ENCODE measurements at places on chromosomes 2 and 18.
A peak's percentile ranks its signal among the peaks of the same experiment; 100 is the strongest.

DNA sequence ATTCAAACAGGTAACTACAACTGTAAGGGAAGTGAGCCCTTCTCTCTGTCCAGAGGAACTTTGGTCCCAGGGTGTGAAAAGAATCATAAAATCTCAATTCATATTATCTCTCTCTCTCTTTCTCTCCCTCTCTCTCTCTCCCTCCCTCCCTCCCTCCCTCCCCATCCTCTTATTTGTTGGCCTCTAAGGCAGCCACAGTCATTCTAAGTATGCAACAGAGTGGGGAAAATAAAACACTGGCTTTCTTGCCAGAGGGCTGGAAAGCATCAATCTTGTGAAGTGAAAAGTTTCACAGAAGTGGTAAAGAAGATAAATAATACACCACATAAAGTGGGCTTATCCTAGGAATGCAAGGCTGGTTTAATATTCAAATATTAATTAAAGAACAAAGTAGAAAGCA lies 95.6 kb upstream of the KCNH7 start:
- DNase-seq = no peak

DNA sequence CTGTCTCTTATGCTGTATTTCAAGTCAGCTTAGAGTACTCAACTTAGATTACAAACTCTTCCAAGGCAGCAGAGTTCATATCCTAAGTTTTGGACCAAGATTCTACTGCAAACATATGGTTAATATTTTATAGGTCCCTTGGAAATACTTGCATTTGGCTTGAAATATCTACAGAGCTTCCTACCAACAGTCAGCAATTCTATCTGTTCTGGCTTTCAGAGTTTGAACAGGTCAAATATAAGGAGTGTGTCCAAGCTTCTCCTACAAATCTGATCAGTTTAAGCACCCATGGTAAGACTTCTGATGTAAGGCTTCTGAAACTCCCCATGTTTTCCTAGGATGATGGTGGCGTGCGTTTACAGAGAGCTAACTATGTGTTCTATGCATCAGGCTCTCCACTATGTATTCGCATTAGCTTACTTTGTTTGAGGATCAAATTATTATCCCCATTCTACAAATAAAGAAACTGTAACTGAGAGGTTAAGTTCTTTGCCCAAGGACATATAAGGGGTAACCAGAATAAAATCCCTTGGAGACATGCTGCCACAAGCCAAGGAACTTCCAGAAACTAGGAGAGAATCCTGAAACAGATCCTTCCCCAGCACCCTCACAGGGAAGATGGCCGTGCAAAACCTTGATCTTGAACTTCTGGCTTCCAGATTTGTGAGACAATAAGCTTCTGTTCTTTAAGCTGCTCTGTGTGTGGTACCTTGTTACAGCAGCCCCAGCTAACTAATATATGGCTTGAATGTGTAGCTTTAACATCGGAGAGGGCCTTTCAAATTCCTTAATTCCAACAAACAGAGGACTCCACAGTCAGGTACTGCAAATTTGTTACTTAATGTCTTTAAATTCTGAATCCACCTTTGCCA lies 55.1 kb downstream of the ATP8B1 start:
- no peak for DNase-seq

- no peak for DNase-seq
Observed at GRCh38 chr2:146632707-146633106, 1212.1 kb upstream of the ACVR2A start.

DNA sequence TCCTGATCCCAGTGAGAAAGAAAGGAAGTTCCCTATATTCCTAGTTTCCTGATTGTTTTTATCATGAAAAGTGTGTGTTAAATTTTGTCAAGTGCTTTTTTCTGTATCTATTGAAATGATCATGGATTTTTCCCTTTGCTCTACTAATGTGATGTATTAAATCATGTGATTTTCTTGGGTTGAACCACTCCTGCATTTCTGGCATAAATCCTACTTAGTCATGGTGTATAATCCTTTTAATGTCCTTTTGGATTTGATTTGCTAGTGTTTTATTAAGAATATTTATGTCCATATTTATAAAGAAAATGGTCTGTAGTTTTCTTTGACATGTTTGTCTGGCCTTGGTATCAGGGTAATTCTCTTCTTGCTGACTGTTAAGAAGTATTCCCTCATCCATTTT lies 87.3 kb upstream of the CNGA3 start:
- no peak for DNase-seq

- no peak for DNase-seq
Observed at GRCh38 chr2:132669908-132670495, at the start of gene LYPD1. TSS of gene LYPD1 (minus strand) at chr2:132670205. CDS start at chr2:132669932, 273 bp downstream.

- DNase-seq = no peak
Observed at GRCh38 chr2:234451242-234451641, 45.6 kb downstream of the ARL4C start.

DNA sequence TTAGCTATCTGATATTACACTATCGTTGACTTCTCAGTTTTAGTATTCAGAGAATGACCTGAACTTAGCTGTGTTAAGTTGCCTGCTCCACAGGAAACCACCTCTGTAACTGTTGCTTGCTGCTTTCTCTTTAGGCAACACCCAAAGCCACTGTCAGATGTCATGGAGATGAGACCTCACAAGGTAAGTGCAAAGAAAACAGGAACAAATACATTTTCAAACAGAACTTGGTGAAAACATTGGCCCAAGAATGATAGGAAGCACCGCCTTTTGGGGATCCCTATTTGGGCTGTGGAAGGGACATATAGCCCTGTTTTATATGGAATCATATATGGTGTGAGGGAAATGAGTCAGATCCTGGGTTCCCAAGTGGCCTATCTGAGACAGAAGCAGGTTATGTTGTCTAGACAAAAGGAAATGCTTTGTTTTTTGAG lies 143.4 kb downstream of the UBE2E3 start:
- peak; percentile 86 for DNase-seq

- DNase-seq = no peak
Observed at GRCh38 chr2:98807929-98808328, 77.0 kb upstream of the MGAT4A start.

- DNase-seq = no peak
Observed at GRCh38 chr2:120522151-120522751, 176.3 kb downstream of the INHBB start.

DNA sequence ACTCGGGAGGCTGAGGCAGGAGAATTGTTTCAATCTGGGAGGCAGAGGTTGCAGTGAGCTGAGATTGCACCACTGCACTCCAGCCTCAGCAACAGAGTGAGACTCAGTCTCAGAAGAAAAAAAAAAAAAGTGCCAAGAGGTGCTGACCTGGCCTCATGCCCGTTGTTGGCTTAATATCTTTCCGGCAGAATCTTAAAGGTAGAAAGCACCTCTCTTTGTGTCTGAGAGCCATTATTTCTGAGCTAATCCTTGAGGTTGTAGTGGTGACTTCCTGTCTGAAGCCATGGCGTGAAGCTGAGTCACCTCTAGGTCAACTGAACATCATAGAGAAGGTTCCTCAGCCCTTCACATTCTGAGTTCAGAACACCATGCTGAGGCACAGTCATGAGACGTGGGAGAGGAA lies 60.4 kb downstream of the WDSUB1 start:
- peak; percentile 81 for DNase-seq

- DNase-seq = peak; percentile 98
Observed at GRCh38 chr2:68365087-68365486, at the start of gene PLEK. TSS of gene PLEK (plus strand) at chr2:68365282. CDS start at chr2:68365352, 70 bp downstream.

DNA sequence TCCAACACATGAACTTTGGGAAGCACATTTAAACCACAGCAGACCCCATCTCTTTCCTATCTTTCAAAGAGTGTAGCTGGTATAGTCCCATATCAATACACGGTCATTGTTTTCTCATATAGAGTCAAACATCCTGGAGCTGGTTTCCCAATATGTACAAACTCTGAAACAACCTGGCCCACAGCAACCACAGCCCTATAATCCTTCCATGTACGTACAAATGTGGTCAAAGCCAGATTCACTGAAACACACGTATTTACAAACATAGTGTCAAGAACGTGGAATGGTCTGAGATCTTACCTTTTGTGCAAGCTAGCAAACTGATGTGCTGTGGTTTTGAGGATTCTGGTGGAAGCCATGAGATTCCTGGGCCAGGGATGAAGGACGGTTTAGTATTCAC lies 97.3 kb downstream of the HS1BP3 start:
- no peak for DNase-seq

- peak; percentile 21 for DNase-seq
Observed at GRCh38 chr2:224405412-224405811, 3.5 kb upstream of the FAM124B start.

DNA sequence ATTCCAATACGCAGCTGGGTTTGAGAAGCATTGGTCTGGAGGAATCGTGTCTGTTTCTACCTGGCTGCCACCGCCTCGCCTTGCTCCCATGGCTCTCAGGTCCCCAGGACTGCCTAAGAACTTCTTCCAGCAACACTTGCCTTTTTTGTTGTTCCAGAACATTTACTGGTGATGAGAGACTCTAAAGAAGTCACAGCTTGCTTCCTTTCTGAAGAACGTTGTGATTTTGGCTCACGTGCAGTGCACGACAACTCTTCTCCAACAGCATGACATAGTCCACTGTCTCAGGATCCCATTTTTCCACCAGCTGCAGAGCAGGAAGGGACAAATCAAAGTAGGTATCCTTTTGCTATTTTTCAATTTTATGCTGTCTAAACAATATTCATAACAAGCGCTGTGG lies 940.9 kb downstream of the SLC4A3 start:
- DNase-seq = no peak

- DNase-seq = no peak
Observed at GRCh38 chr2:208479342-208479741, 72.8 kb downstream of the PTH2R start.

GRCh38 chr18:33717339-33717738 lies 139.3 kb downstream of the ASXL3 start:
- DNase-seq = no peak

DNA sequence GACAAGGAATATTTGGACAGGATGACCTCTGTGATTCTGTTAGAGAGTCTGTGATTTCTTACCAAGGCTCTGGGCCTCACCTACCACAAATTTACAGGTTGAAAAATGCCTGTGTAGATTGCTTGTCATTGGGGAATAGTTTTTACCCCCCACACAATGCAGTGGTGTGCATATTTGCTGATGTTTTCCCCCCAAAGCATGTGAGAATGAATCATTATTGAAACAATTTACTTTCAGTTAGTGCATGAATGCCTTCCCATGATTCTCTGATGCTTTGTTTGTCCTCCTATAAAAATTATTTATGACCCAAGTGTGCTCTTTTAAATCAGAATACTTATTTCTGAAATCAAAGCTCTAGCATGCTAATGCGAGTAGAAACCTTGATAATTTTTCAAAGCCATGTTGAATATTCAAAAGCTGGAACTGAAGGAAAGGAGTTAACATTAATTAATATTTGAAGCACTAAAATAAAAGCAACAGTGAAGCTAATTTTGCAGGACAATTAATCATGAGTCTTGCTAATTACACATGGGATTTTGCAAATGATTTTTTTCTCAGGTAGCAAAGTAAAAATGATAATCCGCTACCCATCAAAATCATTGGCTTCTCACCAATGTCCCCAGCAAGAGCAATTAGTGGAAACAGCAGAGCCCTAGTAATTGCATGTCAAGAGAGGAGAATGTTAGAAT lies 361.2 kb upstream of the HNRNPA3 start:
- DNase-seq = no peak

- no peak for DNase-seq
Observed at GRCh38 chr2:128016620-128017019, 11.2 kb downstream of the SAP130 start.

DNA sequence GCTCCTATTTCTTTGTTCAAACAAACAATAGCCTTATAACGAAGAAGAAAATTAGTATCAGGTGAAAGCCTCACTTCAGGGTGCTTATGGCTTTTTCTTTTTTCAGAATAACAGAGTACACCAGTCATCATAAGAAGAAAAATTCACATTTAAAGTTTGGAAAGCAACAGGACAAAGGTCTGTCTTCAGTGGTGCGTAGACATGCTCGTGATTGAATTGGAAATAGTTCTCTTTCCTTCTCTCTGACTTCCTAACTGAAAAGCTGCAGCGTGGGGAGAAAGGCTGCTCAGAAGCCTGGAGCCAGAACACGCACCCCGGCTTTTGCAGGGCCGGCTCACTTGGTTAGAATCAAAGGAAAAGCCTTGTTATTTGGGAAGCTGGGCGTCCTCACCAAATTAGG lies 127.6 kb upstream of the ZNF516 start:
- DNase-seq = no peak

DNA sequence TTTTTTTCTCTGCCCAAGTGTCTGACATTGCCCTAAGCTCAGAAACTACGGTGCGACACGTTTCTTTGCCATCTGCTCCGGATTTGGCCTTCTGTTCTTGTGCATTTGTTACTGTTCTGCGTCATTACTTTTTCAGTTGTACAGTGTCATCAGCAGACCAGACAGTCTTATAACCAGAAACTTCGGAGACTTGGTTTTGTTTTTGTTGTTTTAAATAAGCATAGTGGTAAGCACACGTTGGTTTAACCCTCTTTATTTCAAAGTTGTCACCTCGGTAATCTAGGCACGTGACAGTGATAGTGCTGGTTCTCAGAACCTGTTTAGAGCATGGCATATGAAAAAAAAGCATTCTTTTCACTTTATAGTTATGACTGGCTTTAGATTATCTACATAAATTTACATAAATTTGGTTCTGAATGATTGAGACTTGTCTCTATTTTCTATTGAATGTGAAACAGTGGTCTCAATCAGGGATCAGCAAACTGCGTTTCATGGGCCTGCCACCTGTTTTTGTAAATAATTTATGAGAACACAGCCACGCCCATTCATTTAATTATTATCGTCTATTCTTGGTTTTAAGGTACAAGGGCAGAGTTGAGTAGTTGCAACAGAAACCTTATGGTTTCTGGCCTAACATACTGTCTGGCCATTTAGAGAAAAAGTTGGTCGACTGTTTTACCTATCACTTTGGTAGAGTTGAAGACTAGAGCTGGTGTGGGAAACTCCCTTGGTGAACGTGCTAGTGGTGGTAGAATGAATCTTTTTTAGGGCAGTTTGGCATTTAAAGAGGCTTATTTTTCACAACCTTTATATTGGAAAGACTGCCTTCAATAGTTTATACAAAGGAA lies 106.5 kb downstream of the ZNF532 start:
- no peak for DNase-seq

DNA sequence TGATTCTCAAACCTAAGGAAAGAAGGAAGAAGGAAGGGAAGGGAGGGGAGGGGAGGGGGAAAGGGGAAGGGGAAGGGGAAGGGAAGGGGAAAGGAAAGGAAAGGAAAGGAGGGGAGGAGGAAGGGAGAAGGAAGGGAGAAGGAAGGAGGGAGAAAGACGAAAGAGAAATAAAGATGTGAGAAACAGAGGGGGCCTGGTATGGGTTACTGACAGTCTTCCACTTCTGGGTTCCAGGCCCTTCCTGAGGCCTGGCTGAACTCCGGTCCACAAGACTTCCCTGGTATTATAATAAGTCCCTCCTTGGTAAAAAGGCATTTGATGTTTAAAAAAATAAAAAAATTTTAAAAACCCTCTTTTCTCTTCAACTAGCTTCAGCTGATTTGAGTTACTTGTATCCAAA lies 17.4 kb downstream of the SLC4A5 start:
- DNase-seq = no peak

DNA sequence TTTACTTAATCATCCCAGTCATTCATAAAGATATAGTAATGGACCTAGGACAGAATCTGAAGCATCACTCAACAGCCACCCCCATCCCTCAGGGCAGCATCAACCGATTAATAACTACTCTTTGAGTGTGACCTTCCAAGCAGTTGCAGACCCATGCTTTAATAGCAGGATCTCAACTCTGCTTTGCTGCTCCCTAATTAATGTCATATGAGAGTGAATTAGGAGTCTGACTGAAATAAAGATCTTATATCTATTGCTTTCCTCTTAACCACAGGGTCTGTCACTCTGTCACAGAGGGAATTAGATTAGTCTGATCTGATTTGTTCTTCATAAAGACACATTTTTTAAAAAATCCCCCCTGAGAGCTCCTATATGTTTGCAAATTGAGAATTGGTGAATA lies 46.1 kb upstream of the LRP1B start:
- no peak for DNase-seq

Measured in NB4 (cell line).